Activated naive CD4-positive, alpha-beta T cell (primary cell): ENCODE measurements at places on chromosomes 5 and 9.

GRCh38 chr5:171906066-171906570, 100.3 kb downstream of the FBXW11 start:
- DNase-seq = no peak

DNA sequence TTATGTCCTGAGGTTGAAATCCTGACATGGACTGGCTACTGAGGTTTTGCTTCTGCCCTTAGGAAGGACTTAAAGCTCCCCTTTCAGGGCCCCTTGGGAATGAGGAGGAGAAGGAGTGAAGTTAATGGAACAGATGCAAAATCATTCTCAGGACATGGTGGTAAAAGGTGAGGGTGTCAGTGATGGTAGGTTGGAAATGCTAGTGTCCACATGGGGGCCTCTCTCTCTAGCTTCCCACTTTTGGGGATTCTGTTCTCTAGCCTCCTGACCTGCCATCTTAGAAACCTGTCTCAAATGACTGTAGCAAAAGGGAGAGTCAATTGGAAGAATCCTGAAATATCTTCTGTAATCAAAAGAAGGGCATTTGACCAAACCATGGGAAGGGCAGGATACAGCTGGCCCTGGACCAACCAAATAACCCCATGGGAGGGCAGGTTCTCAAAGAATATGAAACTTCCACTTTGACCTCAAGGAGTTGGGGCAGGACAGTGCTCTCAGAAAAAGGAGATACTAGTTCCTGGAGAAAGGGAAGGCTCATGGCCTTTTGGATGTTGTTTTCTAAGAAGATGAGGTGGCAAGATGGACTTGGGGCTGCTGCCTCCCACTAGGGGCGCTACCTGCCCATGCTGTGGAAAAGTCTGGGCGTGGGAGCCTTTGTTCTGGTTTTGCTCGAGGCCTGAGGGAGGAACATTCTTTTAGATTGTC, 21.2 kb upstream of the MLANA start:
- peak; percentile 10 for DNase-seq

DNA sequence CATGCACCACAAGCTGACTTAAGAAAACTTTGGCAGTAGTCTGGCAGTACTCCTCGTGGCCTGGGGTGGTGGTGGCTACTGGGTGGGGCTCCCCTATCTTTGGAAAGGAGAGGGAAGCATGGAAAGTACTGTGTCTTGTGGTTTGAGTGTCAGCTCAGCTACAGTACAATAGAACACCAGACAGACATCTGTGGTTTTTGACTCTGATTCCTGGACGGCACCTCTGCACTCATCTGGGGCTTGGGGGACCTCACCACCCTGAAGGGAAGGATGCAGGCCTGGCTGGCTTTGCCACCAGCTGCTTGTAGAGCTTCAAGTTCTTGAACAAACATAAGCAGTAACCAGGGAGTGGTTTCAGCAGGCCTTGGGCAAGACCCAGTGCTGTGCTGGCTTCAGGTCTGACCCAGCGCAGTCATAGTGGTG, 40.6 kb downstream of the TNFSF8 start:
- no peak for DNase-seq

DNA sequence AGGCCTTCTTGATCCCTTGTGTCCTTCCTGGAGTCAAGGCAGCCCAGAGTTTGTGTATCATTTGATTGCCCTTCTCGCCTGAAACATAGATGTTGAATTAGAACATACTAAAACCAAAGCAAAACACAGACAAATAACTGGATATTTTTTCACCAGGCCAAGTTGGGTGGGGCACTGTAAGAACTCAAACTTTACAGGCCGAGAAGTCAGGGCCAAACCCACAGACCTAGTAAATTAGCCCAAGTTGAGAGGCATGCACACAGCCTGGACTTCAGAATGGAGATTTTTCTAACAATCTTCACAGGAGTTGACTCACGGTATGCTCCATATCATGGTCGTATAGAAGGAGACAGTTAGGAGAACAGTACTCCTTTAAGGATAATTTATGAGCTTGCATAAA, 121.7 kb downstream of the PIK3R1 start:
- DNase-seq = no peak

- DNase-seq = no peak
Observed at GRCh38 chr9:33042473-33042872, 17.4 kb downstream of the DNAJA1 start.
